ENCODE measurements at places on chromosomes 16 and 17.

- no peak for DNase-seq
These were observed 9.2 kb upstream of the TNFRSF13B start for GRCh38 chr17:16980813-16981731.

DNA sequence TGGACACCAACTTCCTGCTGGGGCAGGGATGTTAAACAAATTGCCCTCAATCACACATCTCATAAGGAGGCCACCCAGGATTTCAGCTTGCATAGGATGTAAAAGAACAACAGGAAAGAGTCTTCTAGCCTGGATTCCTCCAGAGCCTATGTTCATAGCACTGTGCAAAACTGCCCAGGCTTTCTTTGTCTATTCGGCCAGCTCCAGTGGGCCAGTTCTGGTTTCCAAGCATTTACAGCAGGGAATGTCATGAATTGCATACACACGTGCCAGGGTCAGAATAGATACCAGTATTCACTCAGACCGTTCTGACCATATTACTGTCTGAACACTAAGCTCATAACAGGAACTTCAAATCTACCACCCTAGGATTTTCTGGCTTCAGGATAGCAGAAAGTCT, 273.2 kb downstream of the CDH8 start:
- DNase-seq, result no peak

GRCh38 chr17:80546267-80546666, 1.6 kb downstream of the RPTOR start:
- DNase-seq, result no peak

GRCh38 chr16:56828647-56829046, 36.4 kb upstream of the SLC12A3 start:
- DNase-seq, result no peak

GRCh38 chr17:13996276-13996675, 73.0 kb upstream of the COX10 start:
- DNase-seq, result no peak

DNA sequence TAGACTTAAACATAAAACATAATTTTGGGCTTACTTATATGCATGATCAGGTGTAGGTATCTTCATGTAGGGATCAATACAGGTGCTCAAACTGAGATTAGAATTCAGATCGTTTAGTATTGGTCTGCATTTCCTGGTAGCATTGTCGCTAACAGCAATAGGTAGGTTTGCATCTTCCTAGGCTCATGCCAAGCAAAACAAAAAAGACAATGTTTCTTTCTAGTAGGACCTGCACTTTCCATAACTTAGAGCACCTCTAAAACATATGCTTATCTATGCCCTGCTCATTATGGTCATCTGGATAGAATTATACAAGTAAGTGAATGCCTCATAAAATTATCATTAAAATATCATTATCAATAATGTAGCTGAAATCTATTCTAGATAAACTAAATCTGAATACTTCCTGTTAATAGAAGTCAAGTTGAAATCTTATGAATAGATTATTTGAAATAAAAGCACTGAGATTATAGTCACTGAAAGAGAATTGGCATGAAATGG, 26.7 kb downstream of the PCTP start:
- DNase-seq, result no peak

DNA sequence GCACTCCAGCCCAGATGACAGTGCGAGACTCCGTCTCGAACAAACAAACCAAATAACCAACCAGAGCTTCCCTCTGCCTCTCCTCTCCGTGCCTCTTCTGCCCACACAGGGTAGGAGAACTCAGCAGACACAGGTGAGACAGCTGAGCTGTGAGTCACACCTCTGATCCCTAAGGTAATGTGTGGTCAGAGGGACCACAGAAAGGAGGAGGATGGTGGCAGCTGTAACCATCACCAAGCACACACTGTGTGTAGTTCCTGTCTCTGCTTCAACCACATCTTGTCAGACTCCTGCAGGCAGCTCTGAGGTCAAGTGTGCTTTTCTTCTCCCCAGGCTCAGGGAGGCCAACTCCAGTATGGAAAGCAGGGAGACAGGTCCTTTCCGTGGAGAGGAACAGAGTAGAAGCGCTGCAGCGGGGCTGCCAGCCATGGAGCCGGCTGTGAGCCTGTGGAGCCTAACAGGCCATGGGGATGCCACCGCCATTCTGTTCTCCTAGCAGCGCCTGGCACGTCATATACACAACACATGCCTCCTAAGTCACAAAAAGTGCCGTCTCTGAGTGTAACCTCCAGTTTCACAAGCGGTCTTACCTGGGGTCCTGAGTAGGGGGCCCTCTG, 7.1 kb downstream of the NUDT16L1 start:
- no peak for DNase-seq

GRCh38 chr17:43010667-43011308, 4.2 kb downstream of the IFI35 start:
- DNase-seq, result no peak

DNA sequence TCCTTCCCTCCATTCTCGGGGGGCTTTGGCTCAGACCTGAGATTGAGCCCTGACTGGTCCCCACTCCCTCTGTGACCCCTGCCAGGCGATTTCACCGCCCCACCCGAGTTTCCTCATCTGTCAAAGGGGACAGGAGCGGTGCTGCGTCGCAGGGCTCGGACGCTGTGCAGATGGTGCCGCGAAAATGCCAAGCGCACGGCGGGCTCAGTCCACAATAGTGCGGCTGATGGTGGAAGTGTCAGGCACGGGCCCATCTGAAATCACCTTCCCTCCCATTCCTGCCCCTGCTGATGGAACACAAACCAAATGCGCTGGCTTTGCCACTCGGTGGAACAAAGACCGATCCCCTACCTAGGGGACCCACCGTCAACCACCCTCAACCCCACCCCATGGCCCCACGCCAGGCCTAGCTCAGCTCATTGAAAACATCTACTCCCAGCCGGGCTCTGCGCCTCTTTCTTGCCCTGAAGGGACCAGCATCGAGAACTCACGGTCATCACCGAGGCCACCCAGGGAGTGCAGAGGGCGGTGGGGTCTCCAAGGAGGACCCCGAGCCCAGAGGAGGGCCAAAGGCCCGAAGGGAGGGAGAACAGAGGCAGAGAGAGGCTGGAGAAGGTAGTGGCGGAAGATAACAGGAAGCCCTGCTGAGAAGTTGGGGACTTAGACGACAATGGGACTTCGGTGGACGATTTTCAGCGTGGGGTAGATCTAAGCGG, 1.4 kb downstream of the CARHSP1 start:
- no peak for DNase-seq

GRCh38 chr16:24232936-24233335, 23.2 kb upstream of the CACNG3 start:
- no peak for DNase-seq

DNA sequence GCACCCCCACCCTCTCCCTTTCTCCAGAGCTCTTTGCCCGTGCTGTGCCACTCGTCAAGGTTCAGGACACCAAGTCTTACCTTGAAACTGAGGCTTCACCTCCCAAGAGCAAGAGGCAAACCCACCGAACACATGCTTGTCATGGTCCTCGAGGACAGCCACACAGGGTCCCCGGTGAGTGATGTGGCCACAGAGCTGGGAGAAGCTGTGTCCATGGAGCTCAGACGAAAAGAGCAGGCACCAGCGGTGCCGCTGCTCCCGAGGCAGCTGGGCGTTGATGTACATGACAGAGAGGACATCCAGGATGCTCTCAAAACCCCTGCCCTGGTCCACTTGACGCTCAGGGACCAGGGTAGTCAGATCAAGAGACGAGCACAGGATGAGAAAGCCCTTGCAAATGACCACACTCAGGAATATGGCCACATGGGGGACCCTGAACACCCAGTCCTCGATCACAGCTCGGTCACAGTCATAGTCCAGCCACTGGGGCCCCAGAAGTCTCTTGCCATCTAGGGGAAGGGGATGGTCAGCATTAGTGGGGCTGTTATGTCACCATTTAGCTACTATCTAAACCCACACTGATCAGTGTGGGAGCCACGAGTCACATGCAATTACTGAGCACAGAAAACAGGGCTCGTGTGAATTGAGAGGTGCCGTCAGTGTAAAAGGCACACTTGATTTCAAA, 17.8 kb downstream of the MEAK7 start:
- DNase-seq, result no peak

- DNase-seq, result no peak
These were observed 17.2 kb upstream of the MYOCD start for GRCh38 chr17:12648498-12648897.

GRCh38 chr17:78107976-78108725, 20.4 kb downstream of the TMC6 start:
- DNase-seq, result no peak

GRCh38 chr16:83619381-83620150, 188.2 kb upstream of the HSBP1 start:
- DNase-seq, result no peak

DNA sequence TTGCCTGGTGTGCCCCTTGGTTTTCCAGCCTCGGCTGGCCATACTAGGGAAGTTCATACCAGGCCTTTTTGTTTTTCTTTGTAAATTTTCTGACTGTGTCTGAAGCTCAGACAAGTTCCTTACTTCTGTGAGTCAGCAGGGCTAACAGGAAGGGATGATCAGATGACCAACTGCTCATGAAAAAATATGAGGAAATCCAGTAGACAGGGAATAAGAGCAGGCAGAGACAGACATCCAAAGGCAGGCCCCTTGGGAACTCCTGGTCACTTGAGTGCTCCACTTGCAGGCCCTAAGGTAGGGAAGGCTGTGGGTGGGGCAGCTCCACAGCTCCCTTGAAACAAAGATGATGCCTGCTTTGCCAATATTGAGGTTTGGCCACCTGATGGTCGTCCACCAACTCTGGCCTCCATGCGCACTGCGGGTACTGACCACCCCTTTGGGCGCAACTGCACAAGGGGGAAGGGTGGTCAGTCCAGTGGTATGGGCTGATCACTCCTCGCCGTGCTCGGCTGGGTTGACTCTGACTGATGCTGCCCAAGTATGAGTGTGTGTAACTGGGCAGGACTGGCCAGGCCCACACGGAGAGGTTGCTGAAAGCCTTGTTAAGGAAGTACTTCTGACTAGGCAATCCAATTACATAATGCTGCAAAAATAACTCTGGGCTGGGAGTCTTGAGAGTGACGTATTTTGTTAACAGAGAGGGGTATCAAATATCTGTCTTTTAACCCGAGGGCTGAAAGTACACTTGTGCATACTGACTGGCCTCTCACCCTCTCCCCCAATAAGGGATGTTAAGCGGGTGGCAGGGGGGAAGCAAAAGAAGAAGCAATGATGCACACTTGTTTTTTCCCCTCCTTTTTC, 20.8 kb upstream of the ZFHX3 start:
- no peak for DNase-seq

- DNase-seq, result no peak
These were observed 77.6 kb downstream of the PRKCA start for GRCh38 chr17:66379996-66380395.

- DNase-seq, result no peak
These were observed 495.6 kb upstream of the CDH11 start for GRCh38 chr16:65617421-65617820.

GRCh38 chr17:34252444-34253138, 2.5 kb upstream of the CCL2 start:
- no peak for DNase-seq

DNA sequence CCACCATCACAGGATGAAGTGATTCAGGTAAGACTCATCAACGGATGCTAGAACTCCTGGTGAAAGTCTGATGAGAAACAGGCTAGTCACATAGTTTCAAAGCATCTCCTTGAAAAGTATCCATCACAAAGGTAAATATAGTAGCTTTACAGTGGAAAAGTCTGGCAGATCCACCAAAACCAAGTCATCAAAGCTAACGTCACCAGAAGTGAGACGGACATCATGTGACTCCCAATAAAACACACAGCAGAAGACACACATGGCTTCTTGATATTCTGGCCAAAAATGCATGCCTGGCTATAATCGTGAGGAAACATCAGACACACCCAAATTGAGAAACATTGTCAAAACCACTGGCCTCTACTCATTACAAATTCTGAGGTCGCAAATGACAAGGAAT, 17.9 kb upstream of the TRPV3 start:
- DNase-seq, result no peak

DNA sequence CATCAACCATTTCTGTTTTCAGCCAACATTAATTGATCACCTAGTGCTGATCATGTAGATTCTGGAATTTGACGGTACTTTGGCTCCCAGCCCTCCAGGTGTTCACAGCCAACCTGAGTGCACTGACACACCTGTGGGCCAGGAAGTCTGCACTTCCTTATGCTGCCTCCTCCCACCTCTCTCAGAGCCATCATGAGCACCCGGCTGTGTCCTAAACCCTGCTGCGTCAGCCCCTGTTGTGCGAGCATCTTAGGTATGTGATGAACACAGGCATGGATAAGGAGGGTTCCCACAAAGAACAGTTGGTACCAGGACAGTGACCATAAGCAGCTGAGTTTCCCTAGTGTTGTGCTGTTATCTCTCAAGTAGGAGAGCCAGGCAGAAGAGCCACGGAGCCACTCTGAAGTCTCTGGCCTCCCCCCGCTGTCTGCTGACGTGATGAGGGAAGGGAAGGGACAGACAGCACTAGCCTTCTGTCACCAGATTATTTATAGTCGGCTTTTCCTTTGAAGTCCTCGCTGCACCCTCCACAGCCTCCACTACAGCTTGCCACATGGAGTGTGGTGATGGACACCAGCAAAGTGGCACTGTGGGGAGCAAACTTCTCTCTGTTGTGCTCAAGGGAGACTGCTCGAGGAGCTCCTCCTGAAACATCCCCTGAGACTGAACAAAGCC, 162.8 kb upstream of the ANKFN1 start:
- DNase-seq, result no peak

DNA sequence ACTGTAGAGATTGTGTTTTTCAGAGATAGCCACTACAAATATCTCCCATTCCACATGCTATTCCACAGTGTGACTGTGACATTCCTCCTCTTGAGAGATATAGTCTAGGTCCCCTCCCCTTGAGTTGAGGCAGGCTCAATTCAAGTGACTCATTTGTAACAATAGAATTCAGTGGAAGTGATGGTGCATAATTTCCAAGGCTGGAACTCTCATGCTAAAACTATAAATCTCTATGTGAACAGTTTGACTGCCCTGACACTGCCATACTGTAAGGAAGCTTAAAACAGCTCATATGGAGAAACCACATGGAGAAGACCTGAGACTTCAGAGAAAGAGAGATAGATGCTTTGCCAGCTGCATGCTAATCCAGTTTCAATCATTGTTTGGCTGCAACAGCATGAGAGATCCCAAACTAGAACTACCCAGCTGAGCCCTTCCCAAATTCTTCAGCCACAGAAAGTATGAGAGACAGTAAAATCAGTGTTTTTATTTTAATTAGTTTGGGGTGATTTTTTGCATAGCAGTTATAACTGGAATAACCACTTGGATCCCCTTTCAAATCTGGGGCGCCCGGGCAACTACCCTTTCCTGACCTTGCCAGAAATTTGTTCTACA, 19.5 kb upstream of the CSNK2A2 start:
- DNase-seq, result no peak

- DNase-seq, result no peak
These were observed 422.9 kb downstream of the WWOX start for GRCh38 chr16:78522327-78522726.

DNA sequence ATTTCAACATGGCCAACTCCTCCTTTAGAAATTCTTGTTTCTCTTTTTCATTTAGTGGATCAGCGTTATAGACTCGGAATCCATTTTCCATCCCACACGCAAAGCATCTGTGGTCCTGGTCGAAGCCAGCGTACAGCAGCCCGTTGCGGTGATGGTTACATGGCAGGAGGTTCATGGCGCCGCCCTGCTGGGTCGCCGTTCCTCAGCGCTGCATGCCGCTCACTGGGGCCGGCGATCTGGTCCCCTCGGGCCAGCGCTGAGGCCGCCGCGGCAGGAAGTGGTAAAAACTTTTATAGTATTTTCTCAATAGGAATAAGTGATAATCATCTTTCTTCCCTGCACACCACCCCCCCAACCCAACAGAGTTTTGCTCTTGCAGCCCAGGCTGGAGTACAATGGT, 29.9 kb upstream of the RHOT1 start:
- no peak for DNase-seq

GRCh38 chr16:80014241-80014939, 413.9 kb upstream of the MAF start:
- DNase-seq, result no peak

GRCh38 chr16:89209522-89210044, 7.9 kb upstream of the ZNF778 start:
- no peak for DNase-seq

Data from T-helper 22 cell (primary cell).